Left kidney (tissue), 8 donors: ENCODE measurements at places on chromosomes 3 and 15. TPM values are rescaled to one million over a fixed set of nuclear protein-coding genes. Genes with fewer than 3 reads are reported as not detected.

GPR62 gene
- 0.48 TPM for polyA plus RNA-seq

GRCh38 chr3:133821767-133822638, 16.4 kb downstream of the SRPRB start:
- no peak for DNase-seq

GRCh38 chr3:151462991-151463390, 2.1 kb upstream of the IGSF10 start:
- no peak for DNase-seq

ZNF660 gene
- polyA plus RNA-seq, result 15.9 TPM

DNA sequence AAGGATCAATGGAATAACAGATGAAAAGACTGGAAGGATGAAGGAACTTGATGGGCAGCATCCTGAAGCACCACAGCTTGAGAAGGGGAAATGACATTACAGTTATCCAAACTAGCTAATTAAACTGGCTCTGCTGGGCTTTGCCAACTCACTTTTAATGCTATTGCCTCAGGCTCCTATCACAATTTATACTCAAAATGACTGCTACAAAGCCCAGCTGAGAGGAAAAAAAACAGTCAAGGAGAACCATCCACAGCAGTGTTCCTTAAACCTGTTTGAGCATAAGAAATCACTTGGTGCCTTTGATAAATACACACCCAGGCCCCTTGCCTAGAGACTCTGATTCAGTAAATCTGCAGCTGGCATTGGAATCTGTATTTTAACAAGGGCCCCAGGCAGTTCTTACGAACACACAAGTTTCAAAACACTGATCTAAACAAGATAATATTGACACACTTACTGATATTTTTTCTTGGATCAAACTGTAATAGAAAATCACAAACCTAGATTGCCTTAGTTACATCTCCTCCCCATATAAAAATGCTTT, 85.8 kb downstream of the MB21D2 start:
- no peak for DNase-seq

DNA sequence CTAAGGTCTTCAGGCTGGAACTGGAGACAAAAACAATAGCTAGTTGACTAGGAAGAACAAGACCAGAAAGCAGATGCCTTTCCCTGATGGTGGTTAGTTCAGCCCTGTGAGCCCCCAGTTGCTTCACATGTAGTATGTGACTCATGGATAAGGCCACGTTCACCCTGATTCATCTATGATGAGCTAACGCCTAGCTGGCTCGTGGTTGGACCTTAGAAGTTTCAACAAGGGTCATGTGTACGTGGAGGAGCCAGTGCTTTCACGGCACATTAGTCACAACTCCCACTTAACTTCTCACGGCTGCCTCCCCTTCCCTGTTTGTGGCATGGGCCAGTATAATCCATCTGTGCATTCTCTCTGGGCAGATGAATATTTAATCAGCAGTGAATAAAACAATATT, 20.6 kb downstream of the COL8A1 start:
- no peak for DNase-seq
